ENCODE measurements at places on chromosomes 3 and 15. TPM values are rescaled to one million over a fixed set of nuclear protein-coding genes. Genes with fewer than 3 reads are reported as not detected.

GCNT3 gene
- total RNA-seq: 154 TPM

SLC9C1 gene
- not detected for total RNA-seq

GOLGA8S gene
- not detected for total RNA-seq

SV2B gene
- not detected for total RNA-seq

TRIM42 gene
- not detected for total RNA-seq

DNA sequence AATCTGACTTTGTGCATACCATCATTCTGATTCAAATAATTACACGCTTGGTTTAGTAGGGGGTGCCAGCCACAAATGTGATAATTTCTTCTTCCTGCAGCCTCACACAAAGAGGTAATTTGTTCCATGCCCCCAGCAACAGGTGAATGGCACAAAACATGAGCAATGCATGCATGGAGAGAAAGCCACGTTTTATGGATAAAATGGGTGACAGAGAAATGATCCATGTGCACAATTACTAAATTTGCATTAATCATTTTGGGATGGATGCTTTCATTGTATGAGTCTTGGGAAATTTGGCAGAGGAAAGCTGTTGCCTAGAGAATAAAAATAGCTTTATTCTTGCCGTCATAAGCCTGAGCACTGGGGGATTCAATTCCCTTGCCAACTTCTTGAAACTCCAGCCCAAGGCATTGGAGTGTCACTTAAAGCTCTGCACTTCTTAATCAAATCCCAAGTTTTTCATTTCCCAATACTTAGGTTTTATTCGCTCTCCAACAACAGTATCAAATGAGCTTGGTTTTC is 411.6 kb downstream of the GBE1 start:
- DNase-seq: no peak

DNA sequence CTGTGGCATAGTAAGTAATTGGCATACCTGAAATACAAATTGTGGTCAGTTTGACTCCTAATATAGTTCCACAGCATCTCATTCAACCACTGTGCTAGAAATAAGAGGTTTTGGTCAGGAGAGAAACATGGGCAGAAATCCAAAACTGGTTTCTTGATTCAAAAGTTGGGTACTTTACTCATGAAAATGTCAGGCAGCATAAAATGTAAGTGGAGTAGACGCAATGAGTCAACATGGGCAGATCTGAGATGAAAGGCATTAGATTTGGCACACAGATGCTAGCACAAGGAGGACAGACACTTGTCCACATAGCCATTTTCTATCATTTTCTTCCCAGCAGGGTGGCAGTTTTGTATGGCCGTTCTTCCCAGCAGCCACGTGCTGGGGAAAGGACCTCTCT is 255.8 kb upstream of the CDIN1 start:
- DNase-seq: no peak

GRCh38 chr3:75242012-75242735 is 422.0 kb upstream of the FRG2C start:
- DNase-seq: no peak

DNA sequence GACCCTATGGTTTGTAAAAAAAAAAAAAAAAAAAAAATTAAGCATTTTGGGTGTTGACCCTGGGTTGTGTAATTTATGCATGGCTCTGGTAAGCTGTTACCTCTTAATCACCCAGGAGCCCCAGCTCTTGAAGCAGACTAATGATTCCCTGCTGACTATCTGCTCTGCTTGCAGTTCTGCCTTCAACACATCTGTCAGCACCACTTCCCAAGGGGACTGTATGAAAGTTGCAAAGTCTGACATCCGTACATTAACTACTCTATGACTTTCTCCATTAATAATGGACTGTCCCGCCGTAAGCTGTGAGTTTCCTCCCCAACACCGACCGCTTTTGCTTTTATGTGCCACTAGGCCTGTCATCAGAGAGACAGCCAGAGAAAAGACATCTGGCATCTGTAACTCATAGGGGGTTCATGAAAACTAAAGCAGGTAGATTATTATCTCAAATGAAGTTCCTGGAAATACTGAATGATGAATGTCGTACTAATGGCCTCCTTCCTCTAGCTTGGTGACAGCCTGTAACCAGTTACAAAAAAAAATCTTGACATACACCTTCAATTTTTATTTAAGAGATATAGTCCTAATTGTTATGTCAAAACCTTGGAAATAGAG is 271.5 kb downstream of the IL5RA start:
- DNase-seq: no peak

DNA sequence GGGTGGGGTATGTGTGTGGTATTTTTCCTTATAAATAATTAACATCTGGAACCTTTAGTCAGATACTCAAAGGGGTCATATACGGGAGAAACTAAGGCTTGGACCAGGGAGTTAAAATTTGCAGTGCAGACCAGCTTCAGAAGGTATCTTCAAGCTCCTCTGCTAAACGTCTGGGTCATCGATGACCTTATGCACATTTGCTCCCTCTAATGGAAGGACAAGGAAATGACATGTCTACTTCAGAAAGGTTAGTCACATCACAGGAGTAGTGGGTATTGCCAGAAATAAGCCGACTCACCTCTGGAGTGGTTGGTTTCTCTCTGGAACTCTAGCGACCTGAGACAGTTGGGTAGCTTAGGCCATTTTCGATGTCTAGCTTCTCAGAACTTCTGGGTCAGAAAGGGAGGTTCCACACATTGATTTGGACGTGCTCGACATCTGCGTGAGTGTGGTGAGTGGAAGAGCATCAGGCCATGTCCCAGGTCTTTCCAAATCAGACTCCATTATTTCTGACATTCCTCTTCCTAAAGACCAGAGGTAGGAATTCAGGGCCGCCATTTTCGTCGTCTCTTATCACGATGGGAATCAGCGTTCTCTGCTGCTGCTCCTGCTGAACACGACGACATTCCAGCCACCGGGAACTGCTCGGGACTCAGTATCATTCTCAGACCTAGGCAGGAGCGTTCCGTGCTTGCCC is 31.8 kb upstream of the RASA2 start:
- peak; percentile 77 for DNase-seq

DNA sequence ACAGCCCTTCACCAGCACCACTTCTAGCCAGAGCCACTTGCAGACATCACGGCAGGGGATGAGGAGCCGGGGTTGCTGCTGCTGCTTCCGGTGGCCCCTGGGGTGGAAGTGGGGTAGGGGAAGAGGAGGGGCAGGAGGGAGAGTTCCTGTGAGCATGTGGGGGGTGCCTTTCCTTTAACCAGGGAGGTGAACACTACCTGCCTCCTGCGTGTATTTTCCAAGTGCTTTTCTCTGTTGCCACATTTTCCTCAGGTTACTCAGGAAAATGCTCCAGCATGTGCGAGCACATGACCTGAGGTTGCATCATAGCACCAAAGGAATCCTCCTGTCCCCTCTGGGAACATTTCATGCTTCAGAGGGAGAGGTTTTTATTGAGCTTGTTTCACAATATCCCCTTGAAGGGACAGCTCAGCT is 12.2 kb upstream of the SACM1L start:
- no peak for DNase-seq

DNA sequence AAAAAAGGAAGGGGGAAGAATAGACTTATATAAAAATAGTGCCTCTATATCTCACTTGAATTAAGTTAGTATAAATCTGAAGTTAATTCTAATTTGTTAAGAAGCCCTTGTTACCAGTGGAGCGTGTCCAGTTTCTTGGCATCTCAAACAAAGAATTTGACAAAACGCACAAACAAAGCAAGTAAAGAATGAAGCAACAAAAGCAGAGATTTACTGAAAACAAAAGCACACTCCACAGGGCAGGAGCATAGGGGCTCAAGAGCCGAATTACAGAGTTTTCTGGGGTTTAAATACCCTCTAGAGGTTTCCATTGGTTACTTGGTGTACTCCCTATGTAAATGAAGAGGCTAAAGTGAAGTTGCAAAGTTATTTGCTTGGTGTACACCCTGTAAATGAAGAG is 34.0 kb upstream of the GK5 start:
- no peak for DNase-seq

- no peak for DNase-seq
Observed at GRCh38 chr15:39597751-39598185, 16.9 kb downstream of the THBS1 start.

DNA sequence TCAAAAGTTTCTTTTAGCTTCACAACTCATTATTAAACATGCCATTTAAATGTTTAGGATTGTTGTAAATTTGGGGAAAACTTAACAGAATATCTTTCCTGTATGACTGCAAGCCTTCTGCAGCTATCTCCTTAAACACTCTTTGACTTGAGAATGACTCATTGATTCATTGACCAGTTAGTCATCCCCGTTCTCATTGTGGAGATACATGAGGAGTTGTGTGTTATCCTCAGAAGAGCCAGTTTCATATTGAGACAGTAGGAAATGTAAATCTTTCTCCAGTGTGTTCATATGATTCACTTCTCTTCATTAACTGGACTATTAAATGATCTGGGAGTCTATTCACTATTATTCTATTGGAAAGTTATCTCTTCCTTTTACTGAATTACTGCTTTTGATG is 83.0 kb downstream of the CRYGS start:
- DNase-seq: no peak

GRCh38 chr3:135440233-135440632 is 525.3 kb upstream of the PPP2R3A start:
- no peak for DNase-seq
